ENCODE measurements at places on chromosomes 5 and 9.

GRCh38 chr9:77707383-77708063 lies 59.4 kb upstream of the GNA14 start:
- peak; percentile 96 for DNase-seq

- no peak for DNase-seq
These were observed 190.9 kb downstream of the SLC12A2 start for GRCh38 chr5:128274441-128274840.

GRCh38 chr5:81428861-81429260 lies 34.9 kb upstream of the ACOT12 start:
- DNase-seq = no peak

- peak; percentile 82 for DNase-seq
These were observed 50.3 kb downstream of the GNAQ start for GRCh38 chr9:77981332-77981731.

GRCh38 chr5:139146809-139147482 lies 51.2 kb downstream of the SIL1 start:
- no peak for DNase-seq

GRCh38 chr9:5688109-5688508 lies 59.2 kb downstream of the RIC1 start:
- DNase-seq = peak; percentile 54

GRCh38 chr5:94888674-94889073 lies 270.2 kb downstream of the SLF1 start:
- no peak for DNase-seq

- DNase-seq = no peak
These were observed 48.4 kb upstream of the AFAP1L1 start for GRCh38 chr5:149223081-149223848.

- no peak for DNase-seq
These were observed 1.8 kb downstream of the MRPS2 start for GRCh38 chr9:135502168-135502872.

DNA sequence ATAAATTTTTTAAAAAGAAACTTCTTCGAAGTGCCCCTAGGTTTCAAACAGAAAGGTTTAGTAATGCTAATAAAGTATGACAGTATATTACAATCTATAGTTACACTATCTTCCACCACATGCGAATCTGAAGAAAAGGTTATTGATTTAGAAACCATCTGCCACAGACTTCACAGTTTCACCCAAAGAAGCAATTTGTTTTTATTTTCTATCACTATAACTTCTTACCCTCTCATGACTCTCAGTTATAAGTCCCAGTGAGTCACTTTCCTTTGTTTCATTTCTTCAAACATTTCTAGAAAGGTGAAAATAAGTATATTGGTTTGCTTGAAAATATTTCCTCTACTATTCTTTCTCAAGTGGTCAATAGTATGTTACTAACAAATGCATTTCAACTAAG lies 93.6 kb downstream of the MCTP1 start:
- no peak for DNase-seq

DNA sequence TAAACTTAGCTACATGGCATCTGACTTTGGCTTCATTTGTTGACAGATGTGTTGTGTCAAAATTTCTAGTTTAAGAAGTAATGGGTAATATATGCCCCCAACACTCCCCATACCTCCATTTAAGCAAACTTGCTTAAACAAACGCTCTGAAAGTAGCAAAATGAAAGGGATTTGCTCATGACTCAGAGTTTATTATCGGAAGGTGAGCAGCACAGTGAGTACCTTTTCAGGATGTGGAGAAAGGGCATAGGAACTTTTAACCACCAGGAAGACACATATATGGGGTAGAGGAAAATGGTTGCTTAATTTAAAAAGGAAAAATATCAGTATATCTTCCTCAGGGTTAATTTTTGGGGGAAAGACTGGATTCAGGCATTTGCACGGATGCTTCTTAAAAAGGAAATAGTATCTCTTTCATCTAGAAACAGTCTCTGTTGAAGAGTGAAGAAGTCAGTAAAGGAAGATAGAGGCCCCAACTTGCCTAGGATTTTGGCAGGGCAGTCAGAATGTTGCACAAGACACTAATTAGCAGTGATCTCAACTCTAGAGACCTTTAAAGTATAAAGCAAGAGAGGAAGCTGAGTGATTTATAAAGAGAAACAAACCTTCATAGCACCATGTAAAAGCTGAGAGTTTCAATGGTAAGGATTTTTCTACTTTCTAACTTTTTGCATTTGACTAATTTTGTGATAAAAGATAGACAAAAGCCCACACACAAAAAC lies 155.1 kb downstream of the TRIO start:
- peak; percentile 40 for DNase-seq

GRCh38 chr5:176774216-176775171 lies 35.9 kb upstream of the UNC5A start:
- no peak for DNase-seq

DNA sequence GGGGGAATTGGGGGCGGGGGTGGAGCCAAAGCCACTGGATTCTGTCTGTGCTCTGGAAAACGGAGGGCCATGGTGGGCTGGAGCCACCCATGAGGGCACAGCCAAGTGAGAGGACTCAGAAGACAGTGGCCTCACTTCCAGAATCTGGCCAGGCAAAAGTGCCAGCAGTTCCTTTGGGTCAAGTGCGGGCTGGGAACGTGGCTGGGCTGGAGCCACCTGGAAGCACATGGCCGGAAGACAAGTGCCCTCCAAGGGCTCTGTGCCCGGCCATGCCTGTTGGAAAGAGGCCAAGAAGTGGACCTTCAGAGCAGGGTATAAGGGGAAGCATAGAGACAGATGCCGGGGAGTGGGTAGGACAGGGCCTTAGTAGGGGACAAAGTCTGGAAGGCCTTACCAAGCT lies 11.7 kb upstream of the SH3PXD2B start:
- DNase-seq = no peak

- DNase-seq = peak; percentile 34
These were observed 141.4 kb downstream of the LRRC70 start for GRCh38 chr5:62720031-62720441.

DNA sequence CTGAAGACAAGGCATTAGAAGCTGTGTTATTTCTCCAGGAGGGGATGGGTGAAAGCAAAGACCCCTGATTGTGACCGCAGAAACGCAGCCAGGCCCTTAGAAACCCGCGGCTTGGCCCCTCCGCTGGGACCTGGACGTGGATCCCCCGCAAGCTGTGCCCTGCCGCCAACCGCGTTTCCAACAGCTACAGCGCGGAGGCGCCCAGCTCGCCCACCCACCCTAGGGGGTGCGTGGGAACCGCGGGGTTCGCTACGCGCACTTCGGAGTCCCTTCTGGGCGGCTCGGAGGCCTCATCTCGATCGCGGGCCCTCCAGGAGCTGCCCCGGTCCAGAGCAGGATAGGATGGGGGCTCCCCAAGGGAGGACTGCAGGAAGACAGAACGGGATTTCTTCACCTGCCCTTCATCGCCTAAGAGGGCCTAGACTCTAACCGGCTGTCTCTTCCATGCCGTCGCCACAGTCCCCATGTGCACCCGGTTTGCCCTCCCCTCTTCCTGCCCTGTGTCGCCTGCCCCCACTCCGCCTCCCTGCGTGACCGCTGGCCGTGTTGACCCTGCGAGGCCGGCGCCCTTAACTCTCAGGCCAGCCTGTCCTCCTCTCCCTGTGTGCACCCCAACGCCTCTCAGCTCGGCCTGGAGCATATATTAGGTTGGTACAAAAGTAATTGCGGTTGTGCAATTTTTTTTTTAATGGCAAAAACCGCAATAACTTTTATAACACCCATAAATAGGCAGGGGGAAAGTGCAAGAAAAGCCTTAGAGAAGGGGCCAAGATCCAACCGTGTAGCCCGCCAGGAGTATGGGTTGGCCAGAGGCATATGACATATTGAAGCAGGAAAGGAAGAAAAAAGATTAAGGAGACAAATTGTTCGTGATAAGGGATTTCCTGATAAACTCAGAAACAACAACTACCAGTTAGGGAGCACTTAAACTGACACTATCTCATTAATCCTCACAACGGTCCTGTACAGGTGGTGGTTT lies 68.1 kb upstream of the FREM1 start:
- DNase-seq = no peak

- DNase-seq = peak; percentile 11
These were observed 271.1 kb upstream of the IRX1 start for GRCh38 chr5:3324421-3325101.

- DNase-seq = peak; percentile 57
These were observed 296.8 kb downstream of the PDE4D start for GRCh38 chr5:59596586-59597350.

DNA sequence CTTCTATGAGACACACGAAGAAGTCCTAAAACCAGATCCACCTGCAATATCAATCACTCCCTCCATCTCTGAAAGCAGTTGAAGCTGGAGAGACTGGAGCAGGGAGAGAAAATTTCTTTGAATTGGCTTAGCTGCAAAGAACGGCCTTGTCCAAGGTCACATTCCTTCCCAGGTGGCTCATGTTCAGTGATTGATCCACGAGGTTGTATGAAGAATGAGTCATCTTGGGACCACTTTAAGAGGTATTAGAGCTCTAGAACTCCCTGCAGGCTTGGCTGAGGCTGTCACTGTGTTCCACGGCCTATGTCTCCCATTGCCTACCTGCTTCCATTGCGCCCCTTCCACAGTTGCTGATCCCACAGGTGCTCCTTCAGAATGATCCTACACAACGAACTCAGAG lies 68.2 kb downstream of the HMHB1 start:
- no peak for DNase-seq

- DNase-seq = no peak
These were observed 27.9 kb upstream of the GLRX start for GRCh38 chr5:95850391-95850894.
